Hematopoietic multipotent progenitor cell (in vitro differentiated cells): ENCODE measurements at places on chromosomes 12 and 14.

GRCh38 chr12:12534166-12534866 is 28.3 kb downstream of the DUSP16 start:
- DNase-seq = no peak

GRCh38 chr12:46547421-46548354 is 175.1 kb upstream of the SLC38A2 start:
- DNase-seq = no peak

DNA sequence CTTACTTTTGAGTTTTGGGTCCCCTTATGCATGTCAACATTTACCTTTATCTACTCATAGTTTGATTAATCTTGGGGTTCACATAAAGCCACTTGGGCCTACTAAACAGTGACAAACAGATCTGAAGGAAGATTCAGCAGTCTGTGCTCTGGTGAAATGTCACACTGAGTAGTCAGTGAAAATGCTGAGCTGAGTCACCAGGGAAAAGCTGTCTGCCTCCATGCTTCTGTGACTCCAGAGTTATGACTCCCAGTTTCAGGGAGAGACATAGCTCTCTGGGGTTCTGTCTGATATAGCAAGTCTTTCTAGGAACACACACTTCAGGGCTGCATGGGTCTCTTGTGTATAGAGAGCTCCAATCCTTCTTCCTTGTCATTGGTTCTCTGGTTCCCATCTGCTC is 406.3 kb upstream of the FAR2 start:
- DNase-seq = no peak

- no peak for DNase-seq
These were observed 21.5 kb downstream of the EP400 start for GRCh38 chr12:131971226-131971625.

GRCh38 chr14:75109877-75110276 is 17.0 kb downstream of the NEK9 start:
- DNase-seq = no peak

GRCh38 chr14:32202491-32202997 is 525 bp downstream of the RNU6-8 start:
- peak; percentile 14 for DNase-seq

DNA sequence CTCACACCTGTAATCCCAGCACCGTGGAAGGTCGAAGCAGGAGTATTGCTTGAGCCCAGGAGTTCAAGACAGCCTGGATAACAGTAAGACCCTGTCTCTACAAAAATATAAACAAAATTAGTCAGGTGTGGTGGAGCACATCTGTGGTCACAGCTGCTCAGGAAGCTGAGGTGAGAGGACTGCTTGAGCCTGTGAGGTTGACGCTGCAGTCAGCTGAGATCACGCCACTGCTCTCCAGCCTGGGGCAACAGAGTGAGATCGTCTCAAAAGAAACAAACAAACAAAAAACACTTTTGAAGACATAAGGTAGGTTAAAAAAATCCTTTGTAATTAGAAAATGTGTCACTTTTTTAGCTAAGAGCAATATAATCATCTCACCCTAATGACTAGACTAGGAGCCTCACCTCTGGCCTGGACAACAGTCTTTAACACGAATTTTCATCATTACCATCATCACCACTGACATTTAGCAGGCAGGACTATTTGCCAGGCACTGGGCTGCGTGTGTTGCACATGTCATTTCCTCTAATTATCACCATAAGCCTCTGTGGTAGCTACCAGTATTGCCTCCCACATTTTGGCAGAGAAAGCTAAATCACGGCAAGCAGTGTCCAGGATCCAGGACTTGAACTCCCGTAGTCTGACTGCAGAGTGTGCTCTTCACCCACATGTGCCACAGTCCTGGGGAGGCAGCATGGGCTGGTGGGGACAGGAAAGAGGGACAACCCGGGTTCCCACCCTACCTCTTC is 4.6 kb upstream of the SYCP3 start:
- no peak for DNase-seq

DNA sequence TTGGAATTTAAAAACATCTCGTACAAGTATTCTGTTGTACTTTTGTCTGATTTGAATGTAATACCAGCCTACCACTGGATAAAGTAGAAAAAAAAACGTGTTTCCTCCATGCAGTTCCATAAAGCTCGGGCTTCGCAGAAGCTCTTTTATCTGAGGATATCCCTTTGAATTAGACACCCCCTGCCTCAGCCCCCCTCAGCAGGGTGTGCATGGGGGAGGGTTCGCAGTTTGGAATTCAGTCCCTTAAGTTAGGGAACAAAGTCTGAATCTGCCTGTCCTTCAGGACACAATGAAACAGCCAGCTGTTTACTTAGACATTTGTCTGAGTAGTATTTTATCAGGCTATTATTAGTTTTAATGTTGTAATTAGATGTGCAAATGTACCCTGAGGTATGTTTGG is 234.0 kb upstream of the CAND1 start:
- no peak for DNase-seq

DNA sequence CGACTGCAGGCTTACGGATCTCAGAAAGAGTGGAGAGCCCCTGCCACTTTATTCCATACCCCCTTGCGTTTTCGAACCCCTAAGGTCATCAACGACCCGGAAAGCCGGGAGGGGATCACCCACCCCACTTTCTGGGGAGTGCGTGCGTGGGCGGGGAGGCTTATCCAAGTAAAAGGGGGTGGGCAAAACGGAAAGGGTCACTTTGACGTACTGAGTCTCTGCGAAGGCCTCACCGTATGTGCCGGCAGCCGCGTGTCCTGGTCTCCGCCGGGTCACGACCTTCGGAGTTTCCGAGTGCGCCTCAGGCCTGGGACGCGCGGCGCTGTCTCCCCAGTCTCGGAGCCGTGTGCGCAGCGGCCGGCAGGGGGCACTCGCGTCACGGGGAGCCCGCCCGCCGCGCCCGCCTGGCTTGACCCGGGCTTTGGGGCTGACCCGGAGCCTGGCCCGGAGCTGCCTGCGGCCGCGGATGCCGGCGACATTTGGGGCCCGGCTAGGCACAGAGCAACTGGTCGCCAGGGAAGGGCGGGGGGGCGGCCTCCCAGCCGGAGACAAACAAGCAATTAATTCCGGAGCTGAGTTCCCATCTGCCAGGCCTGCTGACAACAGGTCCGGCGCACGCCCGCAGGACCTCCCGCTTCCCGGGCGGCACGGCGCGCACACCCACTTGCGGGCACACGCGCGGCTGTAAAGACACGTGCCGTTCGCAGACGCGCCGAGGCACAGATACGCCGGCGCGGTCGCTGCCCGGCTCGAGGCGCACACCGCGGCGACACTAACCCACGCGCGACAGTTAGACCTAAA is 890 bp upstream of the KIF26A start:
- DNase-seq = peak; percentile 43

- no peak for DNase-seq
These were observed 451.2 kb upstream of the DCN start for GRCh38 chr12:91633734-91634357.

- DNase-seq = no peak
These were observed 55.5 kb downstream of the DUSP16 start for GRCh38 chr12:12507121-12507520.

- DNase-seq = no peak
These were observed 29.9 kb upstream of the AEBP2 start for GRCh38 chr12:19409376-19409775.

- DNase-seq = no peak
These were observed 36.8 kb downstream of the PPTC7 start for GRCh38 chr12:110546339-110546738.

- peak; percentile 24 for DNase-seq
These were observed 1.3 kb downstream of the BAZ2A start for GRCh38 chr12:56628671-56629458.

GRCh38 chr12:113161415-113162016 is 12.0 kb downstream of the CFAP73 start:
- DNase-seq = no peak

DNA sequence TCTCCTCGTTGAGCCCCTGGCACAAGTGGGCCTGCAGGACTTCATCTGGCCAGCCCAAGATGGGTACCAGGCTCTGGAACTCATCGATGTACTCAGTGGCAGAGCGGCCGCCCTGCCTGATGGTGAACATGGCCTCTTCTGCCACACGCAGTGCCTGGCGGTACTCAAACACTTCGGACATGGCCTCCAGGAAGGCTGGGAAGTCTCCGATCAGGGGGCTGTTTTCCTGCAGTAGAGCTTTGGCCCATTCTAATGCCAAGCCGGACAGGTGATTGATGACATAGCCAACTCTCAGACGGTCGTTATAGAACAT is 19.8 kb downstream of the RTL1 start:
- DNase-seq = no peak

DNA sequence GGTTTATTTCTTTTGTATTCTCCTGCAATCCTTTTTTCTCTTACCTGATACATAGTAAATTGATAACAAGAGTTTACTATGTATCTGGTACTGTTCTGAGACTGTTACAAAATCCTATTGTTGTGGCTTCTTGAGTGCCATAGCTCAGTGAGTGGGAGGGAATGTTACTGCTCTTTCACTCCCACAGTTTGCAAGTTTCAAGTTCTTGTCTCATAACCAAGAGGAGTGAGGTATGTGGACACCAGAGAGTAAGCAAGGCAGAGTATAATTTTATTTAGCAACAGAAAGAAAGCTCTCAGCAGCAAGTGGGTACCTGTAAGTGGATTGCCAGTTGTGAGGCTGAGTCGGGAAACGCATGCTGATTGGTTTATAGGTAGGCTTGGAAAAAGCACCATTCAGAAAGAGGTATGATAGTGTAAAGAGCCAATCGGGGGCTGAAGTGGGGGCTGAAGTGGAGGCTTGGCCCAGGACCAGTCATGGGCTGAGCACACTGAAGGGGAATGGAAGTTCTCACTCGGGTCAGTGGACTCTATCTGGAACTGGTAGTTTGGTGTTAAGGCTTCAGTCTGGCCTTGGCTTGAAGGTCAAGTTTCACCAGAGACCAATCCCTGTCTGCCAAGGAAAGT is 850.8 kb downstream of the TMTC2 start:
- no peak for DNase-seq

- no peak for DNase-seq
These were observed 163.5 kb downstream of the DIO2 start for GRCh38 chr14:80047761-80048160.

GRCh38 chr12:1796515-1797010 is 23.8 kb upstream of the LRTM2 start:
- DNase-seq = peak; percentile 33

GRCh38 chr12:87661786-87662377 is 367.3 kb downstream of the C12orf50 start:
- peak; percentile 26 for DNase-seq

DNA sequence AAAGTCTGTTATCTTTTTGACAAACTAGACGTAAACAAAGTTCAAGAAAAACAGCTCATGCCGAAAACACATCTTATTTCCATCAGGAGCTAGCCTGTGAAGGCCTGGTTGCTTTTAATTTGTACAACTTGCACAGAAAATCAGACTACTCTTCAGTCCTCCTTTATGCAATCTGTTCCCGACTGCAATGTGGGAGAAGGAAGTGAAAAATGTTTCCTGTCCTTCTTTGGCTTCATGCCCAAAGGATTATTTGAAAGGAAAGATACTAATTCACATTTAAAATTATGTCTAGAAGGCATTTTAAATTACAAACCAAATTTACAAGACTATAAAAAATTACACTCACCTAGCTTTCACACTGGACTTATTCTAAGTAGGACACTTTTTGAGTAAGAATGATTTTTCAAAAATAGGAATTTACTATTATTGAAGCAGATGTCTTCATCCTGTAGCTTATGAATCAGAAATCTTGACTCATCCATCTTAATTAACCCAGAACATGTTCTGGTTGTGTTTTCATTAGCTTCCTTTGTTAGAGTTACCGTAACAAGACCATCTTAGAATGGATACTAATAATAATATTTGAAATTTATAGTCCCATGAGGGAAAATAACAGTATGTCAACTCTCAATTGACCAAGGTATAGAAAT is 272.6 kb downstream of the PRKD1 start:
- no peak for DNase-seq

DNA sequence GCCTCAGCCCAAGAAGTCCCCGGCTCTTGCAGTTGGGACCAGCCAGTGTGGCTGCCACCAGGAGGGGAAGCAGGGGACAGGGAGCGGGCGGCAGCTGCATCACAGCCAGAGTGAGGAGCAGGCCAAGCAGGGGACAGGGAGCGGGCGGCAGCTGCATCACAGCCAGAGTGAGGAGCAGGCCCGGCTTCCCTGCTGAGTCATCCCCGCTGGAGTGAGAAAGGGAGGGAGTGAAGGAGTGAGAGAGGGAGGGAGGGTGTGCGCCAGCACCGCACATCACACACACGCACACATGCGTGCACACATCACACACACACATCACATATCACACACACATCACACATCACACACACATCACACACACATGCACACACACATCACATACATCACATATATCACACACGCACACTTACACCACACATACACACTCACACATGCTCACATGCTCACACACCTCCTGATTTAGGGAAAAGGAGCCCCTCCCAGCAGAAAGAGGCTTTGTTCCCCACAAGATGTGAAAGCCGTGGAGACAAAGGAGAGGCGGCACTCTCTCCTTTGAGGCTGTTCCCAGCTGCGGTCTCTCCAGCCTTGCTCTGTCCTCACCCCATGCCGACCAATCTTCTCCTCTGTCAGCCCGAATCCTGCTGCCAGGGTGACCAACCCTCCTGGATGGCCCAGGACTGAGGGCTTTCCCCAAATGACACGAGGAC is 16.7 kb upstream of the ZDHHC22 start:
- no peak for DNase-seq

DNA sequence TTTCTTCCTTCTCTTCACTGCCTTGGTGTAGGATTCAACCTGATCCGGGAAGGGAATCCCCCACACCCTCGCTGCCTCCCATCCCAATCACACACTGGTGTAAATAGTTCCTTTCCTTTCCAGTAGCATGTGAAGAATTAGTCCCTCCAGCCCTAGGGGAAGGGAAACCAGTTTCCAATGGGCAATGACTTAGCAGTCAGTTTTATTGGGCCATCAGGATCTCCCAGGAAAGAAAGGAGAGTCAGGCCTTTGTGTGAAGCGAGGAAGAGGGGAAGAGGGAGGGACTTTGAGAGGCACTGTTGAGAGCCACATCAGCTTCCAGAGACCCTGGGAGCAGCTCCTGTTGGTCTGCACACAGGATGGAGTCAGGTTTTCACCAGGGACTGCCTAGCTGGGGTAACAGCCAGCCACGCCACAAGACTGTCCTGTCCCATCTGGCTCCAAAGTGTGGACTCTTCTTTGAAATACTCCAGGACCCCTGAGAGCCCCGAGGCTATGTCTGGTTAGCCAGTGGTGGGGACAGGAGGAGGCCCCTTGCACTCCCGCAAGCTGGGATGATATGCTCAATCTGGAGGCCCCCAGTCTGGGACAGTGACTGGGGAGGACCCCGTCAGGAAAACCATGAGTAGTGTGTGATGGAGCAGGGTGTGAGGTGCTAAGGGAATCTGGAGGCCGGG is 27.9 kb downstream of the MOAP1 start:
- DNase-seq = no peak

DNA sequence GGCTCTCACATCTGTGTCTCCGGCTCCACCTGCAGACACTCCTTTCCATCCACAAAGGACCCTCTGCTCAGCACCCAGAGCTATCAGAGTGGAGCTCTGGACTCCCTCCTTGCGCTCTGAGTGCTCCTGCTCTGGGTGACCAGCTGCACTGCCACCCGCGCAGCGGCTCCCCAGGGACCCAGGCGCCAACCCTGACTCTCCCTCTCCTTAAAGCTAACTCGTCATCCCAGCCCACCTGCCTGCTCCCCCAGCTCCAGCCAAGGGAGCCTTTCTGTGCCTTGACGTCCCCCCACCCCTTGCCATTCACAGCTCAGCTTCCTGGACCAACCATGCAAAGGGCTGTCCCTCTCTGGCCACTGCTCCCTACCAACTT is 99.0 kb downstream of the SETD3 start:
- DNase-seq = no peak
